Mucosa of gallbladder (tissue), 1 donor: ENCODE measurements at places on chromosomes 3 and 15.

GRCh38 chr3:45381168-45381852, 7.1 kb upstream of the LARS2 start:
- no peak for DNase-seq

- DNase-seq: no peak
These were observed 90.6 kb downstream of the POLR2M start for GRCh38 chr15:57797110-57797509.

DNA sequence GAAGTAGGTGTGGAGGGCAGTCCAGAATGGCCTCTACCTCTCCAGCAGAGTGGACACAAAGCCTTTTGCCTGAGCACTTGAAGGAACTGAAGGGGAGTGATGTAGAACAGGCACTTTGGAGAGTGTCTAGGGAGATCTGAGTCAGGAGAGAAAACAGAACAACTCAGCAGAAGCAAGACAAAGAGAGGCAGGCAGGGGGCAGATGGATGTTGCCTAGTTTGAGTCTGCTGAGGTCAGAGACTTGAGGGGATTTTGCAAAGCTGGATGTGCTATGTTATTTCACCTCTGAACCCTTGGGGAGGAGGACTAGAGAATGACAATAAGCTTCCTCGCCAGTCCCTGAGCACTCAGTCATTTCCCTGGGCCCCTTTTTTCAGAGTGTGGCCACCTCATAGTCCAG, 366.4 kb downstream of the EPHB1 start:
- no peak for DNase-seq

GRCh38 chr3:31384117-31384516, 148.6 kb upstream of the STT3B start:
- DNase-seq: no peak

DNA sequence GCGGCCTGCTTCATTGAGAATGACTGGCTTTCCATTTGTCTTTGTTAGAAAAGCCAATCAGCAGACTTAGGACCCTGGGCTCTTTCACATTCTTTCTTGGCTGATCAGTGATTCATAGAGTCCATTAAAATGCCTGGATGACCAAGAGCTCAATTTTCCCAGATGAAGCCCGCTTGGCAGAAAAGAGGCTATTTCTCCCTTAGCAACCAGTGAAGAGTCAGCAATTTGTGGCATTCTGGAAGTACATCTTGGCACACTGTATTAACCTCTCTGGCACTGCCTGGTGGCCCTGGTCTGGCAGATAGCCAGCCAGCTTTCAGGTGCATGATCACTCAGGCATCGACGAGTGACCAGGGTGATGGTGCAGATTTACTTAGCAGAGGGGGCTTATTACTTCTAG, 145.7 kb upstream of the PLAAT1 start:
- no peak for DNase-seq

DNA sequence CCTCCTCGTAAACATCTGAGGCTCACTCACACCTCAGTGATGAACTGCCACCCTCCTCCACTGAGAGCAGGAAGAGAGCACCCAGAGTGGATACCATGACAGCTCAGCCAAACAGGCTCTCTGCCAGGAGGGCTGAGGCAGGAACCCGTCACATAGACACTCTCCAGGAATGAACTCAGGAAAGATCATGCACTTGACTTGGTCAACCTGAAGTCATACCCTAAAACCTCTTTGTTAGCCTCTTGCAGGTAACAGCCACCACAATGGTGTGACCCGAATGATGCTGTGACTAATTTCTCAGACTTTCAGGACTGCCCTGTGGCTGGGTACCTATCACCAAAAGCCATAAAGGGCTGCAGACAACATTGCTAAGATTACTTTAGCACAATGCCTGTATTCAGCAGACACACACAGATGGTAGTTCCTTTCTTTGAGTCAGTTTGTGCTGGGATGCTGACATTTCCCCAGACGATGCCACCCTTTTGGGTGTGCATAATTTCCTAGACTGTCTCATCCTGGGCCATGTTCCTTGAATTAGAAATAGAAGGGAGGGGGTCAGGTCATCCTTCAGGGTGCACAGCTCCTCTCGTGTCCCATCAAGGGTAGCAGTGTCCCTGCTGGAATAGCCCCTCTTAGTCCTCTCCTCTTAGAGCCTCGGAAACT, 30.3 kb downstream of the CX3CR1 start:
- no peak for DNase-seq

DNA sequence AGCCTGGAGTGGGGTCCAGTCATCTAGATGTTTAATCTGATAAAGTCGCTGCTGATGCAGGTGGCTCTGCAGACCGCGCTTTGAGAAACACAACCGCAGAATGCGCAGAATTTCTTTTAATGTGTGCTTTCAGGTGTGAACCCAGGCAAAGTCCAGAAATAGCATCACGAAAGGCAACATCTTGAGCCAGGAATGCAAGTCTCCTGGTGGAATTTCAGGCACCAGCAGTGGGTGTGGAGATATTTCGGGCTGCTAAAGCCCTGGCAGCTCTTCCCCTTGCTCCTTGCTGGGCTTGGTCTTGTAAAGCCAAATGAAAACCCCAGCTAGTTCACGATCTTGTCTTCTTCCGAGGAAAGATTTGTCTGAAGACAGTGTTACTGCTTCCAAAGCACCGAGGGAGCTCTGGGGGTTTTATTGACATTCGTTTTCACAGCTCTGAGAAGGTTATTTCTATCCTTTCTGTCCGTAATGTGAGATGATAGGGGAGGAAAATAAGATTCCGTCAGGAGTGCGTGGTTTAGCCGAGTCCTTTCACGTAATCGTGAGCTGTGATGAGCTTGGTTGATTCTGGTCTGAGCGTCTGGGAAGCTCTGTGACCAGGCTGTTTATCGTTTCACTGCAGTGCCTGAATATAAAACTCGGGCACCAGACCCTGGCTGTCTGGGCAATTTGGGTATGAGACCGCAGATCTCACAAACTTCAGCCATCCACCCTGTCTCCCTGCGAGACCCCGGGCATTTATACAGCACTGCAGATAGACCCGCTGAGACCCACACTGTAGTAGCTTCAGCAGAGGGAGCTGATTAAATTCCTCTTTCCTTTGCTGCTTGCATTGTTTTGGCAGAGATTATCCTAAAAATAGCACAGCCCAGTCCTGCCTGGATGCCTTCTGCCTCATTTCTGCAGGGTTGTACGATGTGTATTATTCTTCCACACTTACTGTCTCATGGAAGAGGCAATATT, 67.0 kb upstream of the SLC25A26 start:
- DNase-seq: no peak

- peak; percentile 21 for DNase-seq
These were observed 13.7 kb upstream of the PARP6 start for GRCh38 chr15:72285927-72286516.

DNA sequence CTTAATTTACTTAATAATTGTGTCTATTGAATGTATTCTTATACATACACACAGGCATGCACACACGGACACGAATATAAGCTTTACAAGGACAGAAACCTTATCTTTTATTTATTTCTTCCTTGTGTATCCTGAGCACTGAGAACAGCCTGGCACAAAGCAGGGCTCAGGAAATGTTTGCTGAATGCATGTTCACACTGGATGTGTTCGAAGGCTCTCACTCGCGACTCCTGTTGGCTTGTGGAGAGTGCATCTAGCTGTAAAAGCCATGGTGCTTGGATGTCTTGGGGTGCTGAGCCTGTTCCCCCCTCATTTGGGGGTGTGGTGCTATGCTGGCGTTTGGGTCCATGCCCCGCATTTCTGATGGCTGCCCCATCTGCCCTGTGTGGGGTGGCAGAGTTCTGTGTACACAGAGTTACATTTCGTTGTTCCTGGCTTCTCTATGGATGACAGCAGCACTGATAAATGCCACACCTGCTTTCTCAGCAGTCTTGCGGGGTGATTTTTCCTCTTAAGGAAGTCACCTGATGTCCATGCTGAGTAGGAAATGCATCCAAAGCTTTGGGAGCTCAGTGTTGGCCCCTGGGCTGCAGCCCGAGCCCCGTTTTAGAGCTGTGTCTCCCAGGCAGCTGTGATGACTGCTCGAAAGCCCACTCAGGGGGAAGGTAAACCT, 148.5 kb downstream of the IGF1R start:
- DNase-seq: peak; percentile 27
